ENCODE measurements at places on chromosomes 6 and 20.

- no peak for DNase-seq
Observed at GRCh38 chr6:72425003-72425681, 196.7 kb upstream of the KCNQ5 start.

DNA sequence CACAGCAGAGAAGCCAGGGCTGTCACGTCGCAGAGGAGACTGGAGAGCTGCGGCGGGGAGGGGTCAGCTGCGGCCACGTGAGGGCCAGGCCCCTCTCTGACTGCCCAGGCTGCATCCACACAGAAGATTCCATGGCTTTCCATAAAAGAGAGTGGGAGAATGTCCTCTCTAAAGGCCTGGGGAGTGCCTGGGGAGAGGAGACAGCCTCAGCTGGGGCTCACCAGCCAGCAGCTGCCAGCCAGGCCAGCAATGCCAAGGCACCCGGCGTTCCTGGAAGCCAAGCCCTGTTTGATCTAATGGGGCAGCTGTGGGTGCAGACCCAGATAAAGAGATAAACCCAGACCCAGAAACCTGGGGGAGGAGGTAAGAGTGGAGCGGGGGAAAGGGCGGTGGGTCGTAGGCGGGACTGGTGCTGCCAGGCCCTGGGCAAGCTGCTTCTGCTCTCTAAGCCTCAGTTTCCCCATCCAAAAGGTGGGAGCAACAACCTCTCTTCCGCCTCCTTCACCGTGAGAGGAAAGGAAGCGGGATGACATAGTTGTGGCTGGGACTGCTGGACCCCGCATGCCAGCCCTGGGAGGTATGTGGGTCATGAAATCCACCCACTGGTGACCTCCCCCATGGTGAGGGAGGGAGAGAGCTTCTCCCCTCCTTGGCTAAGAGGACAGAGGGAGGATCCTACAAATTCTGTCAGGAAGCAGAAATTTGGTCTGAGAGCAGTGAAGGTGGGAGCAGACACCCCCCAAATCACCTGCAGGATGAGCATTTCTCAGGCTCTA, 3.1 kb upstream of the OSBPL2 start:
- no peak for DNase-seq

DNA sequence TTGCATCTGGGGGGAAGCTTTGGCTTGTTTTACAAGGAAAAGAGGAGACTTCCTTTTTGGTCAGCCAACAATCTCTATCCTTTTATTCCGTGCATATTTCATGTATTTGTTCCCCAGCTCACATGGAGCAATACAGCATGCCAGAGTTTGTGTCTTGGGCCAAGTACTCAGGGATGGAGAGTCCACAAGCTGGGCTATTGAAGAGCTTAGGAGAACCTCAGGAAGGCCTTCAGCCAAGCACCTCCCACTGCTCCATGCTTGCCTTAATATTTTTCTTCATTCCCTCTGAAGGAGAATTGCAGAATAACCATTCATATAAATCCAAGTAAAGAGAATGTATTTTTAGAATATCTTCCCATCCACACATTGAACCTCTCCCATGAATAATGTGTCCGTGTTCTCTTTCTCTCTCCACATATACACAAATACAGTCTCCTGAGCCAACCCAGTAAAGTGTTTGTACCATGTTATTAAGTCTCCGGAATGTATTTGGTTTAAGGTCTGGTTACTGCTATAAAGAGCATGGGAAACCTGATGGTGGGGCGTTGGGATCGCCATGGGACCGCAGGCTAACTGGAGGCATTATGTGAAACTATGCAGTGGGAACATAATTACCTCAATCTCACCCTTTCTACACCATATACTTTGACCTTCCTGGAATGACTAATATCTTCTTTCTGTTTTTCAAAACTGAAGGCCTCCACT, 3.0 kb downstream of the LAMA4 start:
- DNase-seq: no peak

- DNase-seq: no peak
Observed at GRCh38 chr6:167475947-167476346, 151.1 kb downstream of the TTLL2 start.

- DNase-seq: no peak
Observed at GRCh38 chr6:154561750-154562149, 51.3 kb upstream of the CNKSR3 start.

GRCh38 chr6:75094614-75095200, 111.1 kb downstream of the COL12A1 start:
- DNase-seq: no peak

DNA sequence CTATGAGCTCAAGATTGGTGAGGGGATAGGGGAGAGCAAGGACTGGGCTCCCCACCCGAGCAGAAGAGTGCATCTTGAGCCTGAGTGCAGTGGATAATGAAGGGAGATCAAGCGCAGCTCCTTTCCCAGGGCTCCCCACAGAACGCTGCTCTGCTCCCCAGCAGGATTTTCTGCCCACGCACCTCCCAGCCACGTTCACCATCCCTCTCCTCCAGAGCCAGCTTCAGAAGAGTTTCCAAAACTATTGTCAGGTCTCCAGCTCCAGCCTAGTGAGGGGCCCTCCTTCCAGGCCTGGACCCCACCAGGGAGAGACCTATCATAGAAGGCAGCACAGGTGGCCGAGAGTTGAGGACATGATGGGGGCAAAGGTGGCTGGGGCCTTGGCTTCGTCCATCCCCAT, 34.5 kb downstream of the FOXP4 start:
- no peak for DNase-seq

GRCh38 chr6:53325785-53326184, 23.0 kb downstream of the ELOVL5 start:
- DNase-seq: no peak

- peak; percentile 70 for DNase-seq
Observed at GRCh38 chr6:42503894-42504293, 52.2 kb upstream of the TRERF1 start.

GRCh38 chr6:82045965-82046756, 201.4 kb downstream of the IBTK start:
- DNase-seq: no peak

DNA sequence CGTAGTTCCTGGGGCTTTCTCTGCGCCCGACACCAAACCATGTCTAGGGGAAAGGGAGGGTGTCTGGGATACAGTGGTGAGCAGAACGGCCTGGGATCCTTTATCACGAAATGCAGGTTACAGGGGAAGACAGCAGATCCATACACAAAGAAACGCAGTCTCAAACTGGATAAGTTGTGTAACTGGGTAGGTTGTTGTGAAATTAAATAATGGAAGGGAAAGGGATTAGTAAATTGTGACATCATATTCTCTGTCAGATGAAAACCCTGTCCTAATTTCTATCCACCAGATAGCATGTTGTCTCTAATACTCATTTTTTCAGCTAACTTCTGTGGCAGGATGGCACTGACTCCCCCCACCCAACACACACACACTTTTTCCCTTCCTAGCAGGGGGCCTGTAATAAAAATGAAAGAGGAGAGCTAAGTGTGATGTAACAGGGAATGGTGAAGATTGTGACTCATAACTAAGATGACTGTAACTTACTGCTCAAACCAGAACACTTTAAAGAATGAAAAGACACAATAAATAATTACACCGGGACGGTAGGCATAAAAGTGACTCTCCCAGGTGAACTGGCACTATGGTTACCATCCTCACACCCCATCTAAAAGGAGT, 769 bp upstream of the TRPC4AP start:
- no peak for DNase-seq

- DNase-seq: peak; percentile 67
Observed at GRCh38 chr20:59948828-59949720, 8.9 kb downstream of the FAM217B start.

All from GM12865 (cell line).